Neural progenitor cell (in vitro differentiated cells): ENCODE measurements at places on chromosomes 12 and 14. TPM values are rescaled to one million over a fixed set of nuclear protein-coding genes. Genes with fewer than 3 reads are reported as not detected.
A peak's percentile ranks its signal among the peaks of the same experiment; 100 is the strongest.

- DNase-seq, result peak; percentile 71
Observed at GRCh38 chr14:91893007-91893406, 25.7 kb upstream of the TC2N start.

Gene NFE2
- total RNA-seq, result 2.8 and 4.3 TPM in 2 replicates

DNA sequence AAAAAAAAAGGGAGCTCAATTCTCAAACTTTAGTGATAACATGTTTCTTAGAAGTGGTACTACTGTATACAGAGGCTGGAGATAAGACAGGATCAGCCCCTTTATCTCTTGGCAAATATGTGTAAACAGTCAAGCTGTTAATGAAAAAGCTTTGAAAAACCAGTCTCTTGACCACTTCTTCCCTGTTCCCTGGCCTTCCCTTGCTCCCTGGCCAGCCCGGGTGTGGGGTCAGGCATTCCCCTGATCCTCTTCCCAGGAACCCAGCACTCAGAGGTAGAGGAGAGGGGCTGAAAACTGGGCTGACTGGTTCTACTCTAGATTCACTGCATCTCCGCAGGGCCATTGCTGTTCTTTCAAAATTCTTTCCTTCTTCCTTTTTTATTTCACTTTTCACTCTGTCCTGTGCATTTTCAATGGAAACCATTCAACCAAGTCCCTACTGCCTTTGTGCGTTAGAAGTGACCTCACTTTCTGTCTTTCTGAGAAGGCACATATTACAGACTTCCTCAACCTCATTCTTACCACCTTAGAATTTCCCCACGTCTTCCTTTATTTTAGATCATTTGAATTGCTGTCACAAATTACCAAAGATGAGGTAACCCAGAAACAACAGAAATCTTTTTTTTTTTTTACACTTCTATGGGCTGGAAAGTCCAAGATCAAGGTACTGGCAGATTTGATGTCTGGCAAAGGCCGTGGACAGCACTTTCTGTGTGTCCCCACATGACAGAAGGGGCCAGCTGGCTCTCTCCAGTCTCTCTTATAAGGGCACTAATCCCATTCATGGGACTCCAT, 5.7 kb downstream of the GNG2 start:
- no peak for DNase-seq

Gene ITGB7
- 0.43 TPM in 1 of 2 replicates, not detected in the other for total RNA-seq

Gene WASHC4
- 53.9 and 81.1 TPM in 2 replicates for total RNA-seq

GRCh38 chr12:89970722-89971121, 262.1 kb upstream of the ATP2B1 start:
- no peak for DNase-seq

Gene SDR9C7
- 0.28 and 0.32 TPM in 2 replicates for total RNA-seq

DNA sequence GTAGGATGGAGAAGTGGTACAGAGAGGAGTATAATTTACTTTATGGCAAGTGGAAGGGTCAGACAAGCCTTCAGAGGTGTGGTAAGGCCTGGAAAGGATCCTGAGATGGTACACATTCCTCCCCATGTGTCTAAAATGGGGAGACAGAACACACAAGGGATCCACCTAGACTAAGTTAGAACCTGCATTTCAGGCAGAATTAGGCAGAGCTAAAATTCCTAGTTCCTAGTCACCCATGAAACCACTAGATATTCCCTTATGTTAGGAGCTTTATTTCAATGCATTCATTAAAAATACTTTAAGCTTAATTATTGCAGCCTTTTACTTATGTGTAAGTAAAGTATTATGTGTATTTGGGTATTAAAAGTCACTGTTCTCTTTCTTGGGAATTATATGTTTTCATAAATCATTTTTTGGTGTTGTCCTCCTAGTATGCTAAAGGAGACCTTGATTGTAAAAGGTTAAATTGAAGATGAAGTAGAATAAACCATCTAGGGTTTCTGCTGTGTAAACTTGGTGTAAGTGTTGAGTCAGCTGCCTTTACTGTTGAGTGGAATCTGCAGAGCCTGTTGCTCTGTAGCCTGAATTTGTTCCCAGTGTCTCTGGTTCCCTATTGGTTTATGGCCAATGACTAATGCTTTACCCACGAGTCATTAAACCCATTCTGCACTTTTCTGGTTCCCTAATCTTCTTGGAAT, 423.2 kb downstream of the ATP23 start:
- no peak for DNase-seq

Gene DYNC1H1
- total RNA-seq, result 237 and 309 TPM in 2 replicates

GRCh38 chr12:91507754-91508153, 325.1 kb upstream of the DCN start:
- no peak for DNase-seq

DNA sequence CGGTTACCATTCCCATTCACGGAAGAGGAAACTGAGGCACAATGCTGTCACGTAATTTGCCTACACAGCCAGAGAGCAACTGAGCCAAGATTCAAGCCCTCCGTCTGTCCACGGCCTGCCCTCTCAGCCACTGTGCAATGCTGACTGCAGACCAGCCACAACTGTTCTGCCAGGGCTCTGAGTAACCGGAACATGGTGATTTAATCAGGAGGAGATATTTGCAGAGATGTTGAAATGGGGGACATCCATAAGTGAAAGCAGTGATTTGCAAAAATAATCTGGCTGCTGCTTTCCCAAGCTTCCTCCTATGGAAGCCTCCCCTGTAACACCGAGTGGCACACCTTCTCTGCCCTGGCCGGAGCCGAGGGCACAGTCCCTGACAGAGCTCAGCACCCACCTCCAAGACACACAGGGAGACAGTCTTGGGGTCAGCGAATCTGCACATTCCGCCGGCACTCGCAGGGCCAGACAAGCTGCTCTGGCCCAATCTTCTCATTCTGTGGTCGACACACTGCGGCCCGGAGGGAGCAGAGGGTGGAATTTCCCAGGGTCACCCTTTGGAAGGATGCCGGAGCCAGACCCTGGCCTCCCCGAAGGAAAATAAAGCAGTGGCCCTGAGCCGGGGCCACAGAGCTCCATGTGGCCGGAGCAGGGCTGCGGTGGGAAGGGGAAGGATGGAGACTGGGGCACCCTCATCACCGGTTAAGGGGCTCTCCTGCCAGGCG, 158.2 kb upstream of the DIO3 start:
- DNase-seq, result no peak

Gene CMKLR1
- 0.09 TPM in 1 of 2 replicates, not detected in the other for total RNA-seq

Gene PPP1CC
- total RNA-seq, result 408 and 629 TPM in 2 replicates

Gene LALBA
- total RNA-seq, result not detected in 2 replicates

GRCh38 chr14:91009501-91010152, 50.8 kb downstream of the RPS6KA5 start:
- no peak for DNase-seq

Gene CEBPE
- not detected in 2 replicates for total RNA-seq

Gene GOLGA5
- total RNA-seq, result 28.3 and 34.2 TPM in 2 replicates

DNA sequence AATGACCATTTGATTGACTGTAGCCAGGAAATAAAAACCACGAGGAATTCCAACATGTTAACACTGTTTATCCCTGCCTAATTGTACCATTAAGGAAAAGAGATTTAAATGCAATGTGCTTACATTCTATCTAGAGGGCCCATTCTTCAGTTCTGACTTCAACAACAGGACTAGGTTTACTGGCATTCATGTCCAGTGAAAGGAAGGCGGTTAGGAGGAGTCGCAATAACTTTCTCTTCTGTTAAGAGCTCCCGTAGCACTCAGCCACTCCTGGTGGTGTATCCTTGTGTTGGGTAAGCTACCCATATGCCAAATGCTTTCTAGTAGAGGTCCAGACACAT, 154.7 kb downstream of the STXBP6 start:
- peak; percentile 29 for DNase-seq

DNA sequence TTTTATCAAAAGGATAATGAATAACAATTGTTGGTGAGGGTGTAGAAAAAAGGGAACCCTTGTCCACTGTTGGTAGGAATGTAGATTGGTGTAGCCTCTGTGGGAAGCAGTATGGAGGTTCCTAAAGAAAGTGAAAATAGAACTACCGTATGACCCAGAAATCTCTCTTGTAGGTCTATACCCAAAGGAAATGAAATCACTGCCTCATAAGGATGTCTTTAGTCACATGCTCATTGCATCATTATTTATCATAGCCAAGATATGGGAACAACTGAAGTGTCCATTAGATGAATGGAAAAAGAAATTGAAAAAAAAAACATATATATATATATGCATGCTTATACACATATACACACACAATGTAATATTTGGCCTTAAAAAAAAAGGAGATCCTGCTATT, 158.8 kb upstream of the NPAS3 start:
- no peak for DNase-seq

DNA sequence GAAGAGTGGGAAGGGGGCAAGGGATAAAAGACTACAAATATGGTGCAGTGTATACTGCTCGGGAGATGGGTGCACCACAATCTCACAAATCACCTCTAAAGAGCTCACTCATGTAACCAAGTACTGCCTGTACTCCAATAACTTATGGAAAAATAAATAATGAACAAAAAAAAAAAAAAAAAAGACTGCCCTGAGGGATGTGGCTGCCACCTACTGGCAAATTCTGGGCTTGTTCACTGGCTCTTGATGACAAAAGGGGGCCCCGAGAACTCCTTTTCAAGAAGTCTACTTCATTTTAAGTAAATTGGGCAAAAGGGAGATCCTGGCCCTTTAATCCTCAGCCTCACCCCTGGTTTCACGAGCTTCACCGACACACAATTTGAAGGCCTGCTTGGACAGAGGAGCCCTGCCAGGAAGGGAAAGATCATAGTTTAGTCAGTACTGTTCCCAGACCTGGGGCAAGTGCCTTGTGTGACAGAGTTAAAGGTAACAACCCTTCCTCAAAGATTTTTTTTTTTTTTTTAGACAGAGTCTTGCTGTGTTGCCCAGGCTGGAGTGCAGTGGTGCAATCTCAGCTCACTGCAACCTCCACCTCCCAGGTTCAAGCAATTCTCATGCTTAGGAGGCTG, 26.1 kb upstream of the STAC3 start:
- peak; percentile 46 for DNase-seq
